Vagina (tissue), 2 donors: ENCODE measurements at places on chromosomes 6 and 20.

DNA sequence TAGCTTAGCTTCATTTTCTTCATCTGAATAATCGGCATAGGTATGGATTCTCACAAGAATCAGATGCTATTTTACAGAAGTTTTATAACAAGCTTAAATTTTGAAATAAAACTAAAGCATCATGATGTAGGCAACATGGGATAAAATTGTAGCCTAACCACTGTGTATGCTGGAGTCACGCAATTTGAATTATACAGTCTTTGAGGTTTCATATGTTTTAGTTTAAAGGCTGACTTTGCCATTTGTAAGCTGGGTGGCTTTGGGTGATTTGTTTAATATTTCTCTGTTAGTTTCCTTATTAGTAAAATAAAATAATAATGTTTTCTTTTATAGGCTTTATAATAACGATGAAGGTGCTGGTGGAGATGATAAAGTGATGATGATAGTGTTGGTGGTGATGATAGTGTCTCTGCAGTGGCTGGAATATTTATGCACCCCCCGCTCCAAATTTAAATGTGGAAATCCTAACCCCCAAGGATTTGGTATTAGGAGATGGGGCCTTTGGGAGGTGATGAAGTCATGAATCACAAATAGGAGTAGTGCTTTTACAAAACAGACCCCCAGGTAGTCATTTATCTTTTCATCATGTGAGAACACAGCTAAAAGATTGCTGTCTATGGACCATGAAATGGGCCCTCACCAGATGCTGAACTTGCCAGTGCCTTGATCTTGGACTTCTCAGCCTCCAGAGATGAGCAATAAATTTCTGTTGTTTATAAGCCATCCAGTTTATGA lies 42.0 kb downstream of the DOK5 start:
- no peak for DNase-seq

- no peak for DNase-seq
These were observed 57.3 kb upstream of the PHACTR2 start for GRCh38 chr6:143620447-143620846.

DNA sequence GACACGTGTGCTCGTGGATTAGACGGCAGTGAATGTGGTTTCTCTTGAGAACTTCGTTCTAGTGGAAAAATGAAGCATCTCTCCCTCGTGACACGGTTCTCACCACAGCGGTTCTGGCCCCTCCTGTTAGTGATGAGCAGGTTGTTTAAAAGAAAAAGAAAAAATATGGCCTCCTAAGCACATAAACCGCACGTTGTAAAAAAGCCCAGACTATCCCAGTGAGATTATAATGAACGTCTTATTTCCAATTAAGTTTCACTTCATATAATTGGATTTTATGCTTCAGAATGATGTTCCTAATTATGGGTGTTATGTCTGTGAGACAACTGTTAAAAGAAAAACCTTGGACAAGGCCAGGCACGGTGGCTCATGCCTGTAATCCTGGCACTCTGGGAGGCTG lies 74.5 kb upstream of the FRMD1 start:
- no peak for DNase-seq

DNA sequence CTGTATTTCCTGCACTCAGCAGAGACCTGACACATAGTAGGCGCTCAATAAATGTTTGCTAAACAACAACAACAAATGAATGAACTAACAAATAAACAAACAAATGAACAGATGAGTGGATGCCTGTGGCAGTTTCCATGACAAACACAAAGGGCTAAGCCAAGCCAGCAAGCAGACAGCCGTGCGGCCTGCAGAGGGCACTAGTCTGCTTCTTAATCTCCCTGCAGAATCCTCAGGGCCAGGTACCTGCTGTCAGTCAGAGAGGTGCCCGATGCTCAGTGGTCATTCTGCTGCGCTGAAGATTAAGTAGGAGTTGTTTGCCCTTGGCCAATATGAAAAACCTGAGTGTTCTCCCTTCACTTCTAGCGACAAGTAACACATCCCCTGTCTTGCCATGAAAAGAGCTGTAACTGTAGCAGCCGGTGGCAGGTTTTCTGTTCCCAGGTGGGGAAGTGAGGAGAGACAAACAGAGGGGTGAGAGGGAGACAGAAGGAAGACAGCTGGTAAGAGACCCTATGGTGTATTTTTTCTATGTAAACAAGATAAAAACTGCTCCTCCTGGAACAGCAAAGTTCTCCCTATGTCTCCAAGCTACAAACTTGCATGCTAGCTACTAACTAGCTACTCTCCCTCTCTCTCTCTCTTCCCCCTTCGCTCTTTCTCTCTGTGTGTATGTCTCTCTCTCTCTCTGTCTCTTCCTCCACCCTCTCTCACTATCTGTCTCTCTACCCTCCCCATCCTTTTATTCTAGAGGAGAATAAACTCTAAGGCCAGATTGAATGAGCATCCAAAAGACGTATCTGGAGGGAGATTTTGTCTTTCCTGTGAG lies at the start of gene MC3R:
MC3R (plus strand) TSS at position 779 of the 829 bp plus-strand sequence. CDS start 112 bp downstream, outside the sequence.
- DNase-seq: no peak

- no peak for DNase-seq
These were observed 89.7 kb upstream of the EMILIN3 start for GRCh38 chr20:41456351-41456750.

DNA sequence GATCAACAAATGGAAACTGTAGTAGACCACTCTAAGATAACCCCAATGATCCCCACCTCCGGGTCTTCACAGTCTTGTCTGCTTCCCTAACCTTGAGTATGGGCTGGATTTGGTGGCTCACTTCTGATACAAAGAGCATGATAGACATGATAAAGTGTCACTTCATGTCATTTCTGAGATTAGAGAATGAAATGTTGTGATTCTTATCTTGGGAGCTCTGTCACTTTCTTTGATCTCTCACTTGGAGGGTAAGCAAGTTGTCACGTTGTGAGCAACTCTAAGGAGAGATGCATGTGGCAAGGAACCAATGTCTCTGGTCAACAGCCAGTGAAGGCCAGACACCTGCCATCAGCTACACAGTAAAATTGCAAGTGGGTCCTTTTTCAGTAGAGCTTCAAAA lies 3.0 kb upstream of the GLO1 start:
- no peak for DNase-seq

- no peak for DNase-seq
These were observed 13.8 kb downstream of the ULBP3 start for GRCh38 chr6:150055131-150055530.

- DNase-seq: no peak
These were observed 975 bp upstream of the PPT2 start for GRCh38 chr6:32152769-32153563.

GRCh38 chr6:3227363-3228045 lies at the start of gene TUBB2B:
TUBB2B (minus strand) TSS chr6:3227653; CDS start chr6:3227543, 110 bp downstream.
- DNase-seq: no peak

DNA sequence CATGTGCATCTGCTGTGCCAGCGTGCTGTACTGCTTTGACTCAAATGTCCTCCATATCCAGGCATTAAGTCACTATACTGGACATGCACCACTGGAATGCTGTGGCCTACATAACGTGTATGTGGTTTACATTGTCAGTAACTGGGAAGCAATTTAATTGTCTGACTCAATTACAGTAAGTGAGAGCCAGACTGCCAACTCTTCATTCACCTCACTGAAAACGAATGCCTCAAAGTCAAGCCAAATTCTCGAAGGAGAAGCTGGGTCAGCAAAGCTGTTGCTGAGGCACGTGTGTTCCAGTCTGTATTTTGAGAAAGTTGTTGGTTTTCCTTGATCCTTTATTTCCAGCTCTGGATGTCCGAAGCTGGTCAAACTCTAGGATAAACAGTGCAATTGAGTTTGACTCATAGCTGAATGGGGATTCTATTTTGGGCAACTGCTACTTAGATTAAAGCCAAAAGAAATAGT lies 534.3 kb downstream of the COL12A1 start:
- no peak for DNase-seq

DNA sequence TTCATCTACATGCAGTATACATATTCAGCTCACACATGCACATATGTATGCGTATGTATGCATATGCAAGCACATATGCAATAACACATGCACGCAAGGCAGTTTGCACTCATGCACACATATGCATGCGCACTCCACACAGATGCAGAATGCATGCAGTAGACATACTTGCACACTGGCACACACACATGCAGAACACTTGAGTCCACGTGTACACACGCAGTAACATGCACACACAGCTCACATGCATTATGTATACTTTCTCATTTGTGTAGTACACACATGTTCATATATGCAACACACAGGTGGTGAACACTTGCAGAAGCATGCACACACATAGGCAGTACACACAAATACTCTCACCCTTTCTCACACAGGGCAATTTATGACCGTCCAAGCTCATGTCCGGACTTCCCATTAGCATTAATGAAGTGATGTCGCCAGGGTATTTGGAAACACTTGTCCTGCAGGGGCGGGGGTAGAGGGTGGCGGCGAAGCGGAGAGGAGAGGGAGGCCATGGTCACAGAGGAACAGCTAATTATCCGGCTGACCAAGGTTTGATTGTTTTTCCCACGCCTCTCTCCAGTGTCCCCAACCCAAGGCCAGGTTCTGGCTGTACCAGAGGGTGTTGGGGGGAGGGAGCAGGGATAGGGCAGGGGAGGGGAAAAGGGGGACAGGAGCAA lies 91.3 kb downstream of the VEGFA start:
- no peak for DNase-seq

- no peak for DNase-seq
These were observed 30.1 kb upstream of the SH3BGRL2 start for GRCh38 chr6:79600812-79601609.

DNA sequence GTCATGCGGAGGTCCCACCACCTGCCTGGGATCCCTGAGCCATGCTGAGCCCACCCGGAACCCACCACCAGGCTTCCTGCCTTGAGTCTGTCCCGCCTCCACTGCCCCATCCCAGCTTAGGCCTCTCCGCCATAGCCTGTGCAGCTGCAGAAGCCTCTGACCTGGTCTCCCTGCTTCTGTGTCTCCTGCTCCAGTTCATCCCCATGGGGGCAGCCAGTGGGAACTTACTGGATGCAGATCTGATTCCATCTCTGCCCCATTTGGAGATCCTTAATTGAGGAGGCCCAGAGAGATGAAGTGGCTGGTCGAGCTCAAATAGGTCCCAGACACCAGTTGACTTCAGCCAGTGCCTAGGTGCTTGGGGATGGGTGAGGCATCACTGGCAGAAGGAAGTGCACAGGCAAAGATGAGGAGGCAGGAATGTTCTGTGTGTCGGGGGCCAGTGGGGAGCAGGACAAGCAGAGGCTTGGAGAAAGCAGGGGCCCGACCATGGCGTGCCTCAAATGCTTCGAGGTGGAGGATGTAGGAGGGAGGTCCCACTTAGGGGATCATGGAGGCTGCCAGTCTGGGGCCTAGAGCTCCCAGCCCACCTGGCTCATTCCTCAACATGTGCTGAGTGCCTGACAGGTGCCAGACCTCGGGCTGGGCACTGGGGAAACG lies 112.8 kb downstream of the TOX2 start:
- no peak for DNase-seq

- DNase-seq: no peak
These were observed 19.8 kb downstream of the TRDN start for GRCh38 chr6:123616942-123617341.

DNA sequence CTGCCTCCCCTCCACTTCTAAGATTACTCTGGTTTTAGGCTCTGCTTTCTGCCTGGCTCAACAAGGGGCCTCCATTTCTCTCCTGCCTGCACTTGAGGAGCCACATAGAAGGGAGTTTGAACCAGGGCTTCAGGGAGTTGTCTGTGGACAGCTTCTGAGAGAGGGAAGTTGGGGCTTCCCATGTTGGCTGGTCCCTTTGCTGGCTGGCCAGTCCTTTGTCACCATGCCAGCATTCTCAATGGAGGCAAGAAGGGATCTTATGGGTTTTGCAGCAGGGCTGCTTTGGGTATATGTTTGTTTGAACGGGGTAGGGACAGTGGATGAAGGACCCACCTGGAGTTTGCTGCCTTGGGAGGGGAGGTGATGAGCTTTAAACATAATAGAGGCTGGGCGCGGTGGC lies 124.9 kb downstream of the CARMIL1 start:
- DNase-seq: no peak

GRCh38 chr6:24777227-24777626 lies 2.5 kb downstream of the GMNN start:
- no peak for DNase-seq

- no peak for DNase-seq
These were observed 241.9 kb downstream of the ADGRB3 start for GRCh38 chr6:68876792-68877493.

- DNase-seq: no peak
These were observed 10.4 kb downstream of the CEP57L1 start for GRCh38 chr6:109105681-109106080.

DNA sequence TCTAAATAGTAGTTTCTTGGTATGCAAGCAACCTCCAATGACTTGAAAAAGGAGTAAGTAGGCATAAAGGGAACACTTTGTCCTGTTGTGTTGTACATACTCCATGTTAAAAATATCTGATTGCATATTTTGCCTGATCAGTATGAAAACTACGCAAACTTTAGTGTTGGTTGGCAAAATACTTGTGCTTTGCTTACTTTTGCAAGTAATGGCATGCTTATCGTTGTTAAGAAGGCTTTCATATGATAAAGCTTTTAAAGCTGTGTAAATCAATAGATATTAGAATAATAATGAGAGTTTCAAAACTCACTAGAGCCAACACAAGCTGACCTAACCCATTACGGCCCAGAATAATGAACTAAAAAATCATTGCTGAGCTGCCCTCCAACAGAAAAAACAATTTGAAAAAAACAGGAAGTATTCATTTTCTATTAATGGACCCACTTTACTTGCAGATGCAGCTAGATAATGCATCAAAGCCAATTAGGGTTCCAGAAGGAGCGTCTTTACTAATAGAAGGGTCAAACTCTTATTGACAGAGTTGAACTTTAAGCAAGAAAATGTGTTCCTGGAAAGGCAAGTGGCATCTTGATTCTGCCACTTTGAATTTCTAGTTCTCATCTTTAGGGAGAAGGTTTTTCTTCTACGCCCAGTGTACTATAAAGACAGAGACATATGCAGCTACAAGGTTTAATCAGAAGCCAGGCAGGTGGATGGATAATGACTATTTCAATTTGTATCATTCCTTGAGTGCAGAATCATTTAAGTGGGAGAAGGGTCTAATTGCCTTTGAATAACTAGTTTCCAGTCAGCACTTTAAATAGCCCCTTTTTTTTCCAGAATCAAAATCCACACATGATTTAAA lies 82.2 kb downstream of the SNAP25 start:
- no peak for DNase-seq

- DNase-seq: no peak
These were observed 117.6 kb downstream of the PLCB1 start for GRCh38 chr20:8249634-8250033.
